ENCODE measurements at places on chromosomes 2 and 18.

GRCh38 chr2:65762068-65762467 is 329.7 kb upstream of the SPRED2 start:
- no peak for DNase-seq

DNA sequence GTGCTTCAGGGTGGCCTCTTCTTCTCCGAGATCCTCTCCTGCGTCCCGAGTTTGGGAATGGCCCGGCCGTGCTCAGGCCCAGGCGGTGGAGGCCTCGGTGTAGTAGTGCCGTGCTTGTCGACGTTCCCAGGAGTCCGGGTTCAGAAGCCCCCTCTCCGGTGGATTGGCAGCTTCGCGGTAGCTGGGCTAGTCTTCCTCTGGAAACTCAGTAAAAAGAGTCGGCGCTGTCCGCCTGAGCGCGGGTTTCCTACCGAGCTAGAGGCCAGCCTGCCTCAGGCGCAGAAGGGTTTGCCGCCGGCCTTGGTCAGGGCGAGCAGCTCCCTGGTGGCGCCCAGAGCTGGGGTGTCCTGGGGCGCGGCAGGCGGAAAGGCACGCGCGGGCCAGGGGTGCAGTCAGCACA is 3.2 kb downstream of the RALBP1 start:
- no peak for DNase-seq

DNA sequence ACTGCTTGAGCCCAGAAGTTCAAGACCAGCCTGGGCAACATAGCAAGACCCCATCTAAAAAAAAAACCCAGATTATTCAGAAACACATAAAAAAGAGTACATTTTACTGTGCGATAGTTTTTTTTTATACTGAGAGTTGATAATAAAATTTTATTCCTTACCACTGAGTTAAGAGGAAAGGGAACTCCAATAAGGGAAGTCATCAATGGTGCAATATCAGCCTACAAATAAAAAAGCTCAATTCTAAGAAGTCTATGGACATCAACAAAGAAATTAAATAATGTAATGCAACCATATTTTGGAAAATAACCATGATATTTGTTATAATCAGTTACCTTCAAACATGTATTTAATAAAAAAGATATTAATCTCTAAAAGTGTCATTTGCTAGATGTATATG is 46.6 kb downstream of the PIGN start:
- no peak for DNase-seq

DNA sequence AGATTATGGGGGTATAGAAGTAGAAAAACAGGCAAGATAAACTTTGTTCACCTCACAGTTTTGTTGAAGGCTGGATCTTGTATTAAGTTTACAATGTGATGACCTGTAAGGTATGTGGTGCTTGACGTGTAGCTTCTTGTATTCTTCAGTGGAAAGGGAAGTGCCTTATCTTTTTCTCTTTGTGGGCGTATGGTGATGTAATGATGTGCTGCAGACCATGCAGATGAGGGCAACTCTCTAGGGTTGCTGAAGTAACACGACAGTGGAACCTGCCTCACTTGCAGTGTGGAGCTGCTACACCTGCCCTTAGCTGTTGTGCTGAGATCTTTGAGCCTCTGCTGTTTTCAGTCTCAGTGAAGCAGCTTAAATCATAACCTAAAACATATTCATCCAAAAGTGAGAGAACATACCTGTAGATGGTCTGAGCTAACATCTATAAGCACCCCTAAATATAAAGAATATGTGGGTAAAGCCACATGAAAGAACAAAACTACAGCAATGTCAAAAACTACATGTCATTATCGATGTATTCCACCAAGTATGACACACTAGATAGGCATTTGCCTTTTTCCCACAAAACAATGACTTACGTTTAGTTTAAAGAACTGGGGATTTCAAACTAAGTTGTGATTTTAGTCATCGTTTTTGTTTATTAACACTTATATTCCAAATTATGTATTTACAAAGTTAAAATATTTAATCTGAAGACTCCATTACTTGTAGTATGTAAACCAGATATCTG is 1144.1 kb downstream of the CNTNAP5 start:
- DNase-seq = no peak

DNA sequence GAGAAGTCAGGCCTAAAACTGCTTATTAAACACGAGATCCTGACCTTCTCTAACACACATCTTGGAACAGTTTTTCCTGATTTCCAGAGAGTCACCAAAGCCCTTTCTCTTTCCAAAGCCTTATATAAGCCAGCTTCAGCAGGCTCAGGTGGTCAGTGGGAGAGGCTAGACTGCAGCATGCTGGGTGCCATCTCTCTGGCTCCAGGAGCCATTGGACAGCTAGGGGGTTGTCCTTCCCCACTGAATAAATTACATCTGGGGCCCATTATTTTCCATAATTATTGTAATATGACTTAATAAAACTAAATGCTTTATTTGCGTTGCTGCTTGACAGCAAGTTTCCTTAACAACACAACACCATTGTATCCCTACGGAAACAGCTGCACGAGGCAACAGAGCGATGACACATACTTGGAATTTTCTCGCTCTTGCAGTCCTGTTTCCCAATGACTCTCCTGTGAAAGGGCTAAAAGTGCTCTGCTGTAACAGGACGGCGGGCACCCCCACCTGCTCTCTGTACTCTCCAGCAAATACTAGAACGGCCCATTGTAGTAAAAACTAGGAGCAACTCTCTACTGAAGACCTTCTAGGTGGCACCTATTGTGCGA is 160.6 kb downstream of the RNF144A start:
- DNase-seq = no peak

DNA sequence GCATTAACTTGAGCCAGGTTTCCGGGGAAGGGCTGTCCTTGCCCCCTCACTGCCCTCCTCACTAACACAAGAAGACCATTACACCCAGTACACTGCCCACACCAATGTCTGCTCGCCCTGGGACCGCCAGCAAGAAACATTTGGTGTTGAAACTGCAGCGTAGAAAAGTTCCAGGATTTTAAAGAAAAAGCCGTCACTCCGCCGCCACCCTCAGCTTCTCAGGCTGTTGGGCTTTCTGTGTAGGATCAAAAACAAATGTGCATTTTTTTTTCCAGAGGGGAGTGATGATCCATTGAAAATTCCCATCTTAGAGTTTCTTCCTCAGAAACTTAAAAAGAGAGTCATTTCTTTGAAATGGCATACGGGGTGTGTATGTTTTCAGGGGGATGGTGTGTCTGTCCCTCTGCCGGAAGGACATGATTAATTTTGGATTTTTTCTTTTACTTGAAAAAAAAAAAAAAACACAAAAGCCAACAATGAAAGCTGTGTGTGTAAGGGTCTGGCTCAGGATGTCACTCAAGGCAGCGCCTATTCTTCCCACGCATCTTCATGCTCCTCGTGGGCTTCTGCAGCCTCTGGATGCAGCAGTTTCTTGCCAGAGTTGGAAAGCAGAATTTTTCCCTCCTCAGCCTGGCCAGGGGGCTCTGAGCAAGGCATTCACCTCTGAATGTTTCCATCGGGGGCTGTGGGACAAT is 184.9 kb downstream of the GLI2 start:
- DNase-seq = no peak

DNA sequence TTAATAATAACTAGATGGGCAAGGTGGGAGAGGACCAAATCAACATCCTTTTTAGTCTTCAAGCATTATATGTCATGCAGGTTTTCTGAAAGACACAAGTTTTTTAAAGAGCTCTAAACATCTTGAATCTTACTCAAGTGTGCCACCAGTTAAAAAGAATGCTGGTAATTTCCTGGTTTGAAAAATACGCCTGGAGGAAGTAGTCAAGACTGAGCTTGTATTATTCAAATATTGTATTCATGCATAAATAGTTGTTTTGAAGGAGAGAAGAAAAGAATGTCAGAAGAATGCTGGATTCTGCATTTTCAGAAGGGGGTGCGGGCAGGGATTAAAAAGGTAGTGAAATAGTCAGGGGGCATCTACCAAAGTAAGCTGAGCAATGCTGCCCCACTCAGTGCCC is 90.7 kb downstream of the WDPCP start:
- DNase-seq = no peak
